ENCODE measurements at places on chromosomes 13 and 19.

DNA sequence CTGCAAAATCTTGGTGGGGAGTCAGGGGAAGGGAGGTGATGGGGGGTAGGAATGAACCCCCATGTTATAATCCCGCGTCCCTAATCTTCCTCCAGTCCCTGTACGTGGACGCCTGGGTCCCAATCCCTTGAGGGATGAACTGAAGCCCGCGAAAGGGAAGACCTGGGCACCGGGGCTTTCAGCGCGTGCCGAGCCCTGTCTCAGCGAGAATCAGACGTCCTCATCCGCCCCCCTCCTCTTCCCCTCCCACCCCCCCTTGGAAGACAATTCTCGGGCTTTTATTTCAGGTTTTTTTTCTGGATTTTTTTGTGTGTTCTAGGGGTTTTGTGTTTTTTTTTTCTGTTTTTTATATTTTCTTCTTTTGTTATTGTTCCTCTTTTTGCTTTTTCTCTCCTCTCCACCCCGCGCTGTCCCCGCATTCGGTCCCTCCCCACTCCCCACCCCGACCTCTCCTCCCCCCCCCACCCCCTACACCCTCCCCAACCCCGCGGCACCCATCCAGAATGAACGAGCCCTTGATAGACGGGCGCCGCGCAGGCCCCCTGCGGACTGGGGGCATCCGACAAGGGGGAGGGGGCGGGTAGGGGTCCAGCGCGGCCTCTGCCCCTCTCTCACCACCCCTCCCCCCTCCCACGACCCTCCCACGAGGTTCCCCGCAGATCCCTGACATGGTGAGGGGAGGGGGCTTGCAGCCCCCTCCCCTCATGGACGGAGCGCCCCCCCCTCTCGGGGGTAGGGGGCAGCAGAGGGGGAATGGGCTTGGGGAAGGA lies 10.3 kb downstream of the C19orf81 start:
- DNase-seq: no peak

DNA sequence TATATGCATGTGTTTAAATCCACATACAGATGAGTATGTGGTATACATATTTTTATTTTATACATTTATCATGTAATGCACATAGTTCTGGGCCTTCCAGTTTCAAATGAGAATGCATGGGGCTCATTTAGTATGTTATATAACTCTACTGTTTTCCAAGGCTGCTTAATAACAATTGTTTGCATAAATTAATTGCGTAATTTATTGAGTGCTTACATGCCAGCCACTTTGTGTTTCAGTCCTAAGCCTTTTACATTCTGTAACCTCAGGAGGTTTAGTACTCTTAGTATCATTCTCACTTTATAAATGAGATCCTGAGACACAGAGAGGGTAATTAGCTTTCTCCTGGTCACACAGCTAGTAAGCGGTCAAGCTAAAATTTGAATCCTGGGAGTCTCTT lies 16.7 kb upstream of the CACNG8 start:
- no peak for DNase-seq

GRCh38 chr13:102913914-102914313 lies 68.1 kb downstream of the ERCC5 start:
- no peak for DNase-seq

DNA sequence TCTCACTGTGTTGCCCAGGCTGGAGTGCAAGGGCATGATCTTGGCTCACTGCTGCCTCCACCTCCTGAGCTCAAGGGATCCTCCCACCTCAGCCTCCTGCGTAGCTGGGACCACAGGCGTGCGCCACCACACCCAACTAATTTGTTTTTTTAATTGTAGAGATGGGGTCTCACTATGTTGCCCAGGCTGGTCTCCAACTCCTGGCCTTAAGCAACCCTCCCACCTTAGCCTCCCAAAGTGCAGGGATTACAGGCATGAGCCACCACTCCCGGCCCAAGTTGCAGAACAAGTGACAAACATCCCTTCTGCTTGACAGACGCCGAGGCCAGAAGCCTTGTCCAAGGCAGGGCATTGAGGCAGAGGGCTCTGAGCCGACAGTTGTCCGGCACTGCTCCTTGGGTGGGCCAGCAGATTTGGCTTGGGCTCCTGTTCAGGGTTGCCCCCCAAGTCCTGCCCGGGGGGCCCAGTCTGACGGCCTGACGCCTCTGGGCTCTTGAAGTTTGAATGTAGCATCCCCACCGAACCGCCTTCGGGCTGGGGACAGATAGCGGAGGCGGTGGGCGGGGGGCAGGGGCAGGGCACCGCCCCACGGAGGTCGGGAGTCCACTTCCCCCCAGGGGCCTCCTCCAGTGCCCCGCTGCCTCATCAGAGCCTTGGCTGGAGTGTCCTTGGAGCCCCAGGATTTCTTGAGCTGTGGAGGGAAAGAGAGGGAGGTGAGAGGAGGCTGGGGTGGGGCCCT lies 5.7 kb upstream of the SPACA4 start:
- DNase-seq: no peak

- DNase-seq: no peak
These were observed 953.4 kb upstream of the PRR20A start for GRCh38 chr13:56187331-56187730.

DNA sequence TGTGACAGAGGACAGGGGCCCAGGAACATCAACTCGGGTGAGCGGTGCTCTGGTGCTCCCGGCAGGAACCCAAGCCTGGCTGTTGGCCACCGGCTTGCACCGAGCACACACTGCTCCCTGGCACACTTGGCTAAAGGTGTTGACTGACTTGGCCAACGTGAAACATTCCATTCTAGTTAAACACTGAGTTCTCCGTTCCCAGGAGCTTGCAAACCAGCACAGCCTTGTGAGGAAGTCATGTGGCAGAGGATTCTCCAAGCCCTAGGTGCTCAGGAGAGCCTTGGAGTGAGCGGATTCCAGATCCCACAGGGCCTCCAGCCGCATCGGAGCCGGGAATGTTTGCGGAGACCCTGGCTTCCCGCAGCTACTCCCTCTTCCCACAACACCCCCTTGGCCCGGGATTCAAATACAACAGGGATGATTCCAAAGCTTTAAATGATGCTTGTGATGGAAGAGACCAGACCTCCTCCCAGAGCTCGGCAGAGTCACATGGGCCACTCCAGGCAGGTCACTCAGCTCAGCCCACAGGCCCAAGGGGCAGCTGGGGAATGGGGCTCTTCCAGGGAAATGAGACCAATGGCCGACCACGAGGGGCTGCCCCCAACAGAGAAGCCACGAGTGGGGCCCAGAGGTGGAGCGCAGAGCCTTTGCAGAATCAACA lies 2.9 kb downstream of the C13orf46 start:
- no peak for DNase-seq
